ENCODE measurements at places on chromosomes 12 and 14.

- no peak for DNase-seq
Observed at GRCh38 chr12:21523148-21523547, 2.9 kb upstream of the SPX start.

DNA sequence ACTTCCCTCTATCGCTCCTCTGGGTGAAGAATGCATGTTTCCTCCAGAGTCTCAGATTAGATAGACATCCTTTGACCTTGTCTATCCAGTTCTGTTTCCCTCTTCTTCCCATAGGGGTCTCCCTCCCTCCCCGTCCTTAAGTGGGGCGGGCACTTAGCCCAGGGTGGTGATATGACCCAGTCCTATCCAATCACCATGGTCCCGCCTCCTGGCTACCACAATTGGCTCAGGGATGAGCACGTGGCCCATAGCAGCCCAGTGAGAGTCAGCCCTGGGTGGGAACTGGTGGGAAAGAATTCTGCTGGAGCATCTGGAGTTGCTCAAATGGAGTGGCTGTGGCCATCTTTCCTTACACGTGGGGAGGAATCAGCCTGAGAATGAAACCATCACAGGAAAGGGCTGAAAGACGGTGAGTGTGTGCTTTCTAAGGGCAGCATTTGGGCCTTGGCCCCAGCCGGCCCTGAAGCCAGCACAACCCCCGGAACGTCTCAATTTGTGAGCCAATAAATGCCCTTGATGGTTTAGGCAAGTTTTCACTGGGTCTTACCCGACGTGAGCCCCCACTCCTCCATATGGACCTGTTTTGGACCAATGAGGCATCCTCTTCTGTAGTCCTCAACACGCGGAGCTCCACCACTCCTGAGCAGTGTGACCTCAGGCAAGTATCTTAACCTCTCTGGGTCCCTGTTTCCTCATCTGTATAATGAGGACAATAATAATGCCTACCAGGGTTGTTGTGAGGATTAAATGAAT, 14.4 kb upstream of the MLXIP start:
- peak; percentile 90 for DNase-seq

- no peak for DNase-seq
Observed at GRCh38 chr14:92093320-92093719, 13.1 kb downstream of the ATXN3 start.

GRCh38 chr12:53059434-53060063, 9.7 kb downstream of the TNS2 start:
- no peak for DNase-seq

- no peak for DNase-seq
Observed at GRCh38 chr14:58794993-58795762, 157.4 kb downstream of the DACT1 start.

- DNase-seq: no peak
Observed at GRCh38 chr12:11954181-11954580, 116.6 kb upstream of the BCL2L14 start.

DNA sequence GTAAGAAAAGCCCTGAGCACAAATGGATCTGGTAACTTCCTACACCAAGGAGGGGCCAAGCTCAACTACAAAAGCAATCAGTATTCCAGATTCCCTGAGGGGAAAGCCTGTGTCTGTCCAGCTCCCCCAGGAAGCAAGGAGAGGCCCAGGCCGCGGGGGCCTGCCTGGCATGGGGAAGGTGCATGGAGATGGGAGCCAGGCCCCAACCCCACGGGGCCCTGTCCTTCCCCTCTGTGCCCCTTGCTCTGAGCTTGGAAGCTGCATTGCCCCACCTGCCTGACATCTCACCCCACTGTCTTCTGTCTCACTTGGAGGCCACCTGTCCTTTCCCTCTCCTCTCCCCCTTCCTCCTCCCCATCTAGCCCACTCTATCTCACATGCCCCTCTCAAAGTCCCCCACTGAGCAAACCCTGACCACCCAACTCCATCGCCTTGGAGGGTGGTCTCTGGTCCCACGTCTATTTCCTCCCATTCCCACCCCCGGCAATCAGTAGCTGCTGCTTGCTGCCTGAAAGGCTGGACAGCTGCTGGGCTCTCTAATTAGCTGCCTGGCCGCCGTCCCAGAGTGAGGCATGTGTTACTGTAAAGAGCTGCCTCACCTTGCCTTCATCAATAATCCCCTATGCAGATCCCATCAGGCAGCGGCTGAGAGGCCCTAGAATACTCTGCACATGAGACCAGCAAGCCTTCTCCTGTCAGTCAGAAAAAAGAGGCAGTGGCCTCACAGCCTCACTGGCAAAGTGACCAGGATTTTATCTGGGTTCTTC, 3.4 kb upstream of the TMEM229B start:
- DNase-seq: no peak

- peak; percentile 61 for DNase-seq
Observed at GRCh38 chr12:69284131-69284530, 44.8 kb downstream of the CPSF6 start.

- DNase-seq: no peak
Observed at GRCh38 chr14:91998667-91999570, 40.9 kb downstream of the TRIP11 start.

DNA sequence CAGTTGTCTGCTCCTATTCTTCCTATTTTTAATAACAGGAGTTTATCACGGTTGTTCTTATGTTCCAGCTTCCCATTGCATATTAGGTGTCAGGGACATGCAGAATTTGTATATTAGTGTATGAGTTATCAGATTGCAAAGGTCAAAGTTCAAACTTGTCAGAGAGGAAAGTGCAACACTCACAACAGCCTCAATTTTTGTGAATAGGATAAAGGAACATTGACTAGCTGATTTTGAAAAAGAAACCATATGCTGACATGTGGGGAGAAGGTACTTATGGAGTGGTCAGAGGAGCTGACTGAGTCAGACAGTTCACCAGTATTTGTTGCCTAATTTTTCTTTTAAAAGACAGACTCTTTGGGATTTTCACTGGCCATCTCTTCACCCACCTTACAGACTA, 222.1 kb downstream of the C12orf50 start:
- no peak for DNase-seq

GRCh38 chr14:103125098-103126070, 2.1 kb downstream of the TNFAIP2 start:
- no peak for DNase-seq

DNA sequence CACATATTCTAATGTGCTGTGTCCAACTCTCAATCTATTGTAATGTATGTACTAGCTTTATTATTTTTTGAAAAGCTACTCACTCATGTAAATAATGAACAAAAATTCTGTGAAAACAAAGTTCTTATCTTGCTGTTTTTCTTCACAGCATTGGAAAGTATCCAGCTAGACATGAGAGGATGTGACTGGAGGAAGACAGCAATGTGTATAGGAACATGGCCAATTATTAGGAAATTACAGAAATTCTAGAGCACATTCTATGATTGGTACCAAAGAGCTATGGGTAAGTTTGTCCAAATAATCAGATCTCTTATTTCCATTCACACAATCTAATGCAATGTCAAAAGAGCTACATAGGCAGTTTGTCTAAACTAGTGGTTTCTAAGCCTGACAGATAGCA, 1100.2 kb downstream of the FSCB start:
- DNase-seq: no peak

- no peak for DNase-seq
Observed at GRCh38 chr12:3671330-3672112, 81.4 kb downstream of the CRACR2A start.

All from SW480 (cell line).